ENCODE measurements at places on chromosomes 6 and 20.

DNA sequence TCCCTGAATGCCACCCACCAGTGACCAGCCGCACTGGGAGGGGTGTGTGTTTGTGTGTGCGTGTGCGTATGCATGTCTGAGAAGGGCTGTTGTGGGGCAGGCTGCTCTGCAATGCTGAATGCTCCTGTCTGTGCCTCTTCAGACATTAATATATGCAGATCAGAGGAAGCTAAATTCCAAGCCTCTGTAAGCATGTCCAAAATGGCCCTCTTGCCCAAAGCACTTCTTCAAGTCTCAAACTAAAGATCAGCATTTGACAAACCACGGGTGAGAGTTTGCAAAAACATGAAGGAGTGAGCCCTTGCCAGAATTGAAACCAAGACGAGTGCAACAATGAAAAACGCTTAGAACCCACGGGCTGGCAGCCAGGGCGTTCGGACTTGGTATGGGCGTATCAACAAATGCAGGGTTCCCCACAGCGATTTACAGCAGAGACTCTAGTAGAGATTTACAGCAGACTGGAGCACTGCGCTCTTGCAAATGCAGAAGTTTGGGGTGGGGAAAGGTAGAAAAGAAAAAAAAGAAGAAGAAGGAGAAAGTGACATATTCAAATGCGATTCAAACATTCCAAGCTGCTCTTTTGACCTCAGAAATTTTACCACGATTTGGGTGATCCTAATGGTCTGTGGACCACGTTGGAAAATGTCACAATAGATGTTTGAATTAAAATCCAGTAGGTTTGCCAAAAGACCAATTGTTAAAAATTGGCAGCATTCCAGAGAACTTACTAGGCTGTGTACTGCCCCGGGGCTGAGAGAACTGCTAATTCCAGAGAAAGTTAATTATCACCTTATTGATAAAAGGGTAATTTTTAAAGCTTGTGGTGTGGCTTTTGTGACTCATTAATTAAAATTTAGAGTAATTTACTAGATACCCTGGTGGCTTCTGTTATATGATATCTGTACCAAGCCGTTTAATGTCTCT lies 3.5 kb downstream of the SCML4 start:
- DNase-seq = no peak

DNA sequence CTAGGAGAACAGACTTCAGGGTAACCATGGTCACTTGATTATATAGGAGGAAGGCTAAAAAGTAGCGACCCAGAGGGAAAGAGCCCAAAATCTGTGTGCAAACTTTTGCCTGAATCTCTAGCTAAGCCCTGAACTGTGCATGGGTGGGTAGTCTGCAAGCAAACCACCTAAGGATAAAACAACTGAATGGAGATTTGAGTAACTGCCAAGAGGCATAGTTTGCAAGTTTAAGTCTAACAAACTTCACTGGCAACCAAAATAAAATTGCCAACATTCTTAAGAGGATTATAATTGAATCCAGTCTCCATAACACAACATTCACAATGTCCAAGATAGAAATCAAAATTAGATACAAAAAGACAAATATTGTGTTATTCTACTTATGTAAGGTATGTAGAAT lies 192.0 kb upstream of the PLN start:
- no peak for DNase-seq

DNA sequence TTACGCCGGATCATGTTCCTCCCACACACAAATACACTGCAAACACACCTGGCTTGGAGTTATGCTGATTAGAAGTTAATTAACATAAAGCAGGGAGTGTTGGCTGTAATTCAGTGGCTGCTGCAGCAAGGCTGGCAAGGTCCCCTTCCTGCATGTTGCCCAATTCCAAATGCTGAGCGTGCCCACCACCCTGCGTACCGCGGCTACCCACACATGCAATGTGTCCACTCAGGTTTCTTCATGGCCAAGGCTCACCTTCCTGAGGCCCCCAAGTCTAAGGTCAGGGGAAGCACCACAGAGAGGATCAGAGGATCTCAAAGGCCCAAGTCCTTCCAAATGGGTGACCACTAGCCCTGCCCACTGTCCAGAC lies 11.6 kb upstream of the PRND start:
- no peak for DNase-seq

GRCh38 chr20:24781418-24781980 lies 167.6 kb upstream of the CST7 start:
- no peak for DNase-seq

- DNase-seq = peak; percentile 80
These were observed 159.3 kb upstream of the TNFAIP3 start for GRCh38 chr6:137707590-137708360.

GRCh38 chr6:7939184-7939863 lies 28.7 kb upstream of the TXNDC5 start:
- DNase-seq = no peak

GRCh38 chr6:15796130-15796771 lies 133.4 kb upstream of the DTNBP1 start:
- DNase-seq = no peak

- no peak for DNase-seq
These were observed 15.2 kb downstream of the FAM210B start for GRCh38 chr20:56373942-56374341.

DNA sequence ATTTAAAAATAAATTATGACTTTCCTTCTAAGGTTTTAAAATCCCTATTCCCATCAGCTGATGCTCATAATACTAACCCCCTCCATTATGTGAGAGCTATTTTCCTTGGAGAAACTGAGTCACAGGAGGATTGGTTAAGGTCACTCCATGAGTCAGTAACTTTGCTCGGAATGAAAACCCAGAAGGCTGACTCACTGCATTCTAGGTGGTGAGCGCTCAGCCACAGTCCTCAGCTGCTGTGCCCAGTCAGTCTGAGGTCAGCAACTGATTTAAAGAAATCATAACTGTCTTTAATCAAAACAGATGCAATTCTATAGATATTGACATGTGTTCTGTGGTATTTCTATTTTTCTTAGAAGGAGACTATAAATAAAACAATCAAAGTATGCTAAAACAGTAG lies 359.2 kb downstream of the GJA1 start:
- no peak for DNase-seq

- no peak for DNase-seq
These were observed 351.9 kb downstream of the FOXA2 start for GRCh38 chr20:22232473-22232872.

- DNase-seq = no peak
These were observed 105.9 kb downstream of the UST start for GRCh38 chr6:148852688-148853087.

DNA sequence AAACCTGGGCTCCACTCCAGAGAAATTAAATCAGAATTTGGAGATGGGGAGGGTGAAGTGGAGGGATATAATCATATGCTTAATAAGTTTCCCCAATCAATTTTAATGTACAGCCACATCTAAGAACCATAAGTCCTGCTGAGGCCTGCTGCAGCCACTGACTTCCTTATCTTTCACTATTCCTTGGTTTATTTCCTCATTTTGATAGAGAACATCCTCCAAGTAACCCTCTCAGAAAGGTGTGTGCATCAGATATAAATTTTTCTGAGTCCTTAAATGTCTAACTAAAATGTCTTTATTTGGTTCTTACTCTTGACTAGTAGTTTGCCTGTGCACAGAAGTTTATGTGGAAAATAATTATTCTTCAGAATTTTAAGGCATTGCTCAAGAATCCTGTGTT lies 23.7 kb upstream of the SIRT5 start:
- no peak for DNase-seq

Data from CD4-positive, CD25-positive, alpha-beta regulatory T cell (primary cell).